T-helper 2 cell treated with Interferon-gamma antibody and Interleukin-4, amounts not matched to agents 5 μg/mL and 100 μg/mL, for 36 hours (primary cell): ENCODE measurements at places on chromosomes 2 and 18.

DNA sequence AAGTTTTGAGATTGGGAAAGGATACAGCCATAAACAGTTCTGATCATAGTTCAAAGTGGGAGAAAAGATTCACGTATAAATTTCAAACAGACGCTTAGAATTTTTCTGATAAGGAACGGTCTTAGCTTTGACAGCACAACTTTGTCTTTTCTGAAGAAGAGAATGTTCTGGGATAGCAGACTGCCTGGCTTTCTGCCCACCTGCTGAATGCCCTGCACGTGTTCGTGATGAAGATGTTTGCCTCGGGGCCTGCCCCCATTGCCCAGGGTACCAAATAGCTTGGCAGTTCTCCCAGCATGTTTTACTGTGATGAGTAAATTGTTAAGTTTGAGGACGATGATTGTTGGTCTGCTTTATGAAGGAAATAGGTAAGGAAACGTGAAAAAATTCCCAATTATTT, 4.6 kb downstream of the MRPL33 start:
- no peak for DNase-seq

DNA sequence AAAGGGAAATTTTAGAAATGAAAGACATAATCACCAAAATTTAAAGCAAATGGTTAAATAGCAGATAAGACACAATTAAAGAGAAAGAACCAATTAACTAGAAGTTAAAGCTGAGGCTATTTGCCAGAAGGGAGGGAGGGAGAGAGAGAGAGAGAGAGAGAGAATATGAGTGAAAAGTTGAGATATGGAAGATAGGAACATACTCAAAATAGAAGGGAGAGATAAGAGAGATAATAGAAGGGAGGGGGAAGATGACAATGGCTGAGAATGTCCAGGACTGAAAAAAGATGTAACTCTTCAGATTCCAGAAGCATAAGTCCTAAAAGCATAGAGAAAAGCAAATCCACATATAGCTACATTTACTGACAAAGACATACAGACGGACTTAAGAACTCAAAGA, 17.1 kb upstream of the AAK1 start:
- DNase-seq: no peak

DNA sequence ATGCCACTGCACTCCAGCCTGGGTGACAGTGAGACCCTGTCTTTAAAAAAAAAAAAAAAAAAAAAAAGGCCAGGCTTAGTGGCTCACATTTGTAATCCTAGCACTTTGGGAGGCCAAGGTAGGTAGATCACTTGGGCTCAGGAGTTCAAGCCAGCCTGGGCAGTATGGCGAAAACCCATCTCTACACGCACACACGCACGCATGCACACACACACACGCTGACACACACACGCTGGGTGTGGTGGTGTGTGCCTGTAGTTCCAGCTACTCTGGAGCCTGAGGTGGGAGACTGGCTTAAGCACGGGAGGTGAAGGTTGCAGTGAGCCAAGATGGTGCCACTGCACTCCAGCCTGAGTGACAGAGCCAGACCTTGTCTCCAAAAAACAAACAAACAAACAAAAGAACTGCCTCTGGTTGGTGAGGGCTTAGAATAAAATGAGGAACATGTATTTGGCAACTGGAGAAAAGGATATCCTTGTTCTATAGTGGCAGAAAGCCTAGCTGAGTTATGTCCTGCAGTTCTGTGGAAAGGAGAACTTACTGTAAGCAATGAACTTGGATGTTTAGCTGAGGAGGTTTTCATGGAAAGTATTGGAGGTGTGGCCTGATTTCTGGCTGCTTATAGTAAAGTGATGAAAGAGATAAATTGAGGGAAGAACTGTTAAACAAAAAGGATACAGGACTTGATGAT, 34.0 kb downstream of the HAT1 start:
- no peak for DNase-seq

DNA sequence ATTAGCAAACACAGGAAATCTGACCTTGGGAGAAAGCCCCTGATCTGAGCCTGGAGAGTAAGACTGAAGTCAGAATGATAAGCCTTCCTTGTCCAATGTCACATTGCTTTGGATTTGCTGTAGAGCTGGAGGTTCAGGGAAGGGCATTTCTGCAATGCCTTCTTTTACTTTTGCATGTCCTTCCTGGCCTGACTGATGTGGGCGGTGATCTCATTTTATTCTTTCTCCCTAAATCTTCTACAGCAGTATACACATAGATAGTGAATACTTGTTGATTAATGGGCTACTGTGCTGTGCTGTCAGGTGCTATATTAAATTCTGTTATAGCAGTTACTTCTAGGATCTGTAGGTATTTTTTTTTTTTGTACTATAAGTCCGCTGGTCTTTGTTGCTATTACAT, 62.6 kb downstream of the PLCL1 start:
- no peak for DNase-seq

DNA sequence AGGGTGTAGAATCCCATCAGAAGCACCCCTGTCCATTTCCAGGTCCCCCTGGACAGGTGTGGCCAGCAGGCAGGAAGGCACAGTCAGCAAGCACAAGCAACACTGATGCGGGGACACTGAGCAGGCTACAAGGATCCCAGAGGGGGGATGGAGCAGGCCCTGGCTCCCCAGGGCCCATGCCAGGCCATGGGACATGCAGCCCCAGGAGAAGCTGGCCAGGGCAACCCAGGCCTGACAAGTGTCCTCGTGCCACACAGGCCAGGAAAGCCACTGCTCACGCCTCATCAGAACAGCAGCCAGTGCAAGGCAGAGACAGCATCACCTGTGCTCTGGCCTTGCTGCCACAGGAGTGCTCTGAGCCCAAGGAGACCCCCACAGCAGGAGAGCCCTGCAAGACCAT, 14.1 kb upstream of the GPC1 start:
- DNase-seq: no peak
